AG04449 (cell line): ENCODE measurements at places on chromosomes 13 and 19.

DNA sequence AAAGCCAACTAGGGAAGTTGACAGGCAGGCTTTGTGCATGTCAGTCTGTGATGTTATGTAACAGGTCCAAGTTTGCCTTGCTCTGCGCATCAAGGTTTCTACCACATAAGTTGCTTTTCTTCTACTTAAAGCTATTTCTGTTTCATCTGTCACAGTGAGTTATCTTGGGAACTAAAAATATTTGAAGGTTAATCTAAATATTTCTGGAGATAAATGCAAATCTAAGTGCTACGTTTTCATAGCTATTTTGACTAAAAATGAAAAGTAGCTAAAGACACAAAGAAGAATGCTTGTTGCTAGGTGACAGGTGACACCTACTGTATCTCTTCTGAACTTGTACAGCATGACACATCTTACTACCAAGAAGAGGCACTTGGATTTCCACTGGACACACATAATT is 135.6 kb downstream of the KLF12 start:
- DNase-seq, result no peak

- no peak for DNase-seq
Measured at GRCh38 chr13:68851026-68851425, 1256.6 kb upstream of the ATXN8OS start.

- no peak for DNase-seq
Measured at GRCh38 chr13:22915442-22916082, 265.2 kb upstream of the SGCG start.

GRCh38 chr13:20594280-20594679 is 27.3 kb downstream of the IFT88 start:
- DNase-seq, result no peak

DNA sequence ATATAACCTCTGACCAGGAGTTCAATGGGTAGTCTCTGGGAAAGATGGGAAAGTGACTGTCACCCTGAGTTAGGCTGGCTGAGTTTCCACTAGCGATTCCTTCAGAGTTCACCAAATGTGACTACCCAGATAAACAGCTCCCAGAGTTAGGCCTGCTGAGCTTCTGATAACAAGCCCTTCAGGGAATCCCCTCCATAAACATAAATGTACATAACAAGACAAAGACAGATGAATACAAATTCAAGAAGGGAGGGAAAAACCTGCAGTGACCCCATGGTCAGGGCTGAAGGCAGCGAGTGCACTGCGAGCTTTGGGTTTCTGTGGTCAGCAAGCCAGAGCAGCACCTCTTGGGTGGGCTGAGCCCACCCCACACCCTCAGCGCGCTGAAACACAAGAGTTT is 25.4 kb upstream of the CEACAM4 start:
- no peak for DNase-seq

- no peak for DNase-seq
Measured at GRCh38 chr13:23987331-23987894, 90.1 kb upstream of the C1QTNF9B start.

DNA sequence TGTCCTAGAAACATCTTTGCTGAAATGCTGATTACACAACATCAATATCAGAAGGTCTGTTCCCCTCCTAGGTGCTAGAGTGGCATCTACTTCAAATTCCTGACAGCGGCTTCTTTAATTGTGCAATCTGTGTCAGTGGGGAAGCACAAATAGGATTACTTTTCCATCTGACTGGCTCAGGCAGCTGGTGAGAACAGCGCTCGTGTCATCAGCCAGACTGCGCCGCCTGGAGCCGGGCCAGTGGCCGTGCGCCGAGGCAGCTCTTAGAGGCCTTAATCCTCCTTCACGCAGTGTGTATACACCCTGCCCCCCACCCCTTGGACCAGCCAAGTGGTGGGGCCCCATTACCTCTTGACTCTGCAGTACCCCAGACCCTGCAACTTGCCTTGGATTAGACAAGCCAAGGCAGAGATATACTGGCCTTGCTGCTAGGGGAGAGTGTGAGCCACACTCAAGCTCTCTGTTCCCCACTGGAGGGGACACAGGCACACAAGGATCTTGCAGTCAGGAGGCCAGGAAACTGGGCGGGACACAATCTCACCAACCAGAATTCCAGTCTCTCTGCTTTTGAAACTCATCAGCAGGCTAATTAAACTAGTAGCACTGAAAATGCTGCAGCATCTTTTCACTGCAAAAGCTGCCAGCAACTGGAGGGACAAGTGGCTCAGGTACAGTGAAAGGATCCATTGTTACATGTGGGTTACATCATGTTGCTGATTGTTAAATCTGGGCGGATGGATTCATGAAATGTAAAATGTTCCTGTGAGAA is 48.9 kb upstream of the EPHX3 start:
- no peak for DNase-seq

DNA sequence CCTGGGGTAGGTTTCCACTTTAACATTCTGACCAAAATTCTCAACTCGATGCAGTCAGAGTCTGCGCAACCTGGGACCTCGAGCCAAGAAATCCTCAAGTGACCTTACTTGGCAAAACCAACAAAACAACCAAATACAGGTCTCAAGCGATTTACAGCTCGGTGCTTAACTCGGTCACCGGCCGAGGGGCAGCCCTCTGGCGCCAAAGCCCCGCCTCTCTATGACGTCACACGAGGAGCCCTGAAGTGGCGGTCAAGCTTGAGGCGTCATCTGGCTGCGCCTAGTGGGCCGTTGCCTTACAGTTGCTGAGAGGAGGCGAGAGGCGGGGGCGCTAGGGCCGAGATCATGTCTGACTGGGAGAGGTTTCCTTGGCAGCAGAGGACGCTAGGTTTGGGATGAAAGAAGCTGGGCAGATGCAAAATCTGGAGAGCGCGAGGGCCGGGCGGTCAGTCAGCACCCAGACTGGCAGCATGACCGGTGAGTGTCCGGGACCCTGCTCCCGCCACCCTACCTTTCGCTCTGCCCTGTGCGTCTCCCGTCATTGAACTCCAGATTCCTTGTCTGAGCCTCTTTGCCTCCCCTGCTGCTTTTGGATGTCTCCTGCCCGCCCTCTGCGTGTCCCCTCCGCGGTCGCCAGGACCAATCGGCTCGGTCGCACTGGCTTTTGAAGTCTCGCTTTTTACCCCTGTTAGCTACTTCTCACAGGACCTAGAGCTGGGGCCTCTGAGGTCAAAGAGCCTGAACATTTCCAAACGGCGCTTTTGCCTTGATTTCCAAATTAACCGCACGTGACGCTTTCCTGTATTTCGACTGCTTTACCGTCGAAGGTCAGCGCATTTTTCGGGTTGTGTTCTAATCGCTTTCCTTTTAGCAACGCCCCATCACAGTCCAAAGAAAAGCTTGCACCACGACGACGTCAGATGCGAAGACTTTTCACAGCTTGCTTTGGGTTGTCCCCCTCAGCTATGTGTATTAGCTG is at the start of gene CDADC1:
Gene CDADC1, plus strand, starts transcription at position 283 of the 979 bp plus-strand sequence. Its CDS starts 113 bp downstream, at position 396.
- DNase-seq, result peak; percentile 56

DNA sequence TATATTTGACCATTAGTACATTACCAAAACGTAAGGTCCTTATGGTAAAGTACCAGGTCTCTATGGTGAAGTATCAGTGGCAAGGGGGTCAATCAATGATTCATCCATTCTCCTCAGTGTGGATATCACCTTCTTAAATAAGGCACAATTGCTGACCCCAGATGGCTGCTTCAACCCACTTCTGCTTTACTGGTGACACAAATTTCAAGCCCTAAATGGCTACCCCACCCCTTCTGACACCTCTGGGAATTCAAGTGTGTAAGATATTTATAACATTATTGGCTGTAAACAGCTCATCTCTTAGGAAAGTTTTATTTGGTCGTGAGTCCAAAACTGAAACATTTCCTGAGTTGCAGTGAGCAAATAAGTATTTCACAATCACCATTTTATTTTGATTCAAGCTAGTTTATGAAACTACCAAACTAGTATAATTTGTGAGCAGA is 7.9 kb upstream of the WBP4 start:
- no peak for DNase-seq

DNA sequence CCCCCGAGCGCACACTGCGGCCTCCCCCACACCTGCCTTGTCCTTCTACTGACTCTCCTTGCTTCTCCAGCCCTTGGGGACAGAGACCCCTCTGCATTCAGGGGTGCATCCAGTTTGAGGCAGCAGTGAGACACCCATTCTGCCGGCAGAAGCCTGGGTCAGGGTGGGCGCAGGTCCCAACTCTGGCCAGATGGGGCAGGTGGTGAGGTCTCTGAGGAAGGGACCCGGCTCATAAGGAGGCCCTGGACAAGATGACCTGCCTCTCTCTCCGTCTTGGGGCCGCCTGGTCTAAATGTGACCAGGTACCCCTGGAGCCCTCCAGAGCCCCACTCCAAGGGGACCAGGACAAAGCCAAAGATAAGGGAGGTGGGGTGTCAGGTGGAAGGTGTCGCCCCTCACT is 6.1 kb downstream of the CHERP start:
- DNase-seq, result no peak

- DNase-seq, result no peak
Measured at GRCh38 chr19:30450100-30450499, 77.9 kb downstream of the ZNF536 start.

DNA sequence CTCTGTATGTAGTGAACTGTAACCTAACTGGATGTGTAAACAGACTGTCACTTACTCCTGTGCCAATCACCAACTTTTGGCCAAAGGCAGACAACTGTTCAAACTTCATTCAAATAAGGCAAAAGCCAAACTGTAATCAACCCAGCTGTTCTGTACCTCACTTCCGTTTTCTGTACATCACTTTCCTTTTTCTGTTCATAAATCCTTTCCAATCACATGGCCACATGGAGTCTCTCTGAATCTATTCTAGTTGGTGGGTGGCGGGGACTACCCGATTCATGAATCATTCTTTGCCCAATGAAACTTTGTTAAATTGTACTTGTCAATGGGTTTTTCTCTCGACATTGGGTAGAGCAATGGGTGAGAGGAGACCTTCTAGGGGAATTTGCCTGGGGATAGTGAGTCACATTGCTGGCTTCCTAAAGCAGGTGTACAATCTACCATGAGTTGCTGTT is 178.3 kb upstream of the RFC3 start:
- DNase-seq, result no peak

DNA sequence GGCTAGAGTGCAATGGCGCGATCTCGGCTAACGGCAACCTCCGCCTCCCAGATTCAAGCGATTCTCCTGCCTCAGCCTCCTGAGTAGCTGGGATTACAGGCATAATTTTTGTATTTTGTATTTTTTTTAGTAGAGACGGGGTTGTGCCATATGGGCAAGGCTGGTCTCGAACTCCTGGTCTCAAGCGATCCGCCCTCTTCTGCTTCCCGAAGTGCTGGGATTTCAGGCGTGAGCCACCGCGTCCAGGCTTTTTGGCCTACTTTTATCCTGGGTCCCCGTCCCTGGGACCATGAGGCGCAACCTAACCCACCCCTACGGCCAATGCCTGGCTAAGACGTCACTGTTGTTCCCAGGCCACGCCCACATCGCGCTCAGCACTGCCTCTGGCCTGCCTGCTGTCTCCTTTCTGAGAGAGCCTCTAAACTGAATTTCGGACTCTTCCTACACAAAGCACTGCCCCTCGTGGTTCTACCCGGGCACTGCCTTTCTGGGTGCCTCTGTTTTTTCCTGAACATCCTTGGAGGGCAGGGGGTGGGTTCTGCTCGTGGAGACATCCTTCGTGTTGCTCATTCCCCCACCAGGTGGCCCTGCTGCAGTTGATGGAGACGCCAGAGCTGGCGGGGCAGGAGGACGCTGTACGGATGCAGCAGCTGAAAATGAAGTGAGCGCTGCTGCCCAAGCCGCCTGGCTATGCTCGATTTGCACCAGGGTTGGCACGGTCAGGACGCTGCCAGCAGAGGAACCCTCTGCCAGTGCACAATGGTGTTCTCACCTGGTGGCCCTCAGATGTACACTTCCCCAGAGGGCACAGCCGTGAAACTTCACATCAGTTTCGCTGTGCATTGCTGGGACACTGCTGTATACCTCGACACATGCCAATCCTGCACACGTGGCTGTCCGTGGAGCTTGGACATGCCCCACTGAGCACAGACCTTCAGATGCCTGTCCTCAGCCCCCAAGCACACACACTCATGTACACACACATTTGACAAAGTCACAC is 2.0 kb downstream of the REX1BD start:
- DNase-seq, result no peak

- DNase-seq, result no peak
Measured at GRCh38 chr13:59890054-59890453, 273.7 kb downstream of the DIAPH3 start.

GRCh38 chr19:47897861-47898260 is 11.7 kb upstream of the SULT2A1 start:
- DNase-seq, result no peak

DNA sequence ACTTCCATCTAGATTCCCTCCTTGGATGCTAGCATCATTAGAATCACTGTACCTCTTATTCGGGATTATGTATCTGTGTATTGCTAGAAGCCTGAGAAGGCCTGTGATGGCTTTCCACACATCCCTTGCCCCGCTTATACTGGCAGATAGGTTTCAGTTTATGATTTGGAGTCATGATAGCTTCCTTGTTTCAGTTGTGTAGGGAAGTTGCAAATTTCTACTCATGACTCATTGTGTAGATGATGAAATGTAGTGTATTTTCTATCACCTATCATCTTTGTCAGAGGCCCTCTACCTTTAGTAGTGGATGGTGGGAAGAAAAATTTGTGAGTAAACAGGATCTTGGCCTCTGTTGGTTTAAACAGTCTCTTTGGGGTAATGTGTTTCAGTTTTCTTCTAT is 165.2 kb downstream of the GGACT start:
- DNase-seq, result no peak

- no peak for DNase-seq
Measured at GRCh38 chr19:52351512-52351911, 15.5 kb downstream of the ZNF610 start.

GRCh38 chr19:1166872-1167573 is 7.0 kb downstream of the SBNO2 start:
- DNase-seq, result no peak

DNA sequence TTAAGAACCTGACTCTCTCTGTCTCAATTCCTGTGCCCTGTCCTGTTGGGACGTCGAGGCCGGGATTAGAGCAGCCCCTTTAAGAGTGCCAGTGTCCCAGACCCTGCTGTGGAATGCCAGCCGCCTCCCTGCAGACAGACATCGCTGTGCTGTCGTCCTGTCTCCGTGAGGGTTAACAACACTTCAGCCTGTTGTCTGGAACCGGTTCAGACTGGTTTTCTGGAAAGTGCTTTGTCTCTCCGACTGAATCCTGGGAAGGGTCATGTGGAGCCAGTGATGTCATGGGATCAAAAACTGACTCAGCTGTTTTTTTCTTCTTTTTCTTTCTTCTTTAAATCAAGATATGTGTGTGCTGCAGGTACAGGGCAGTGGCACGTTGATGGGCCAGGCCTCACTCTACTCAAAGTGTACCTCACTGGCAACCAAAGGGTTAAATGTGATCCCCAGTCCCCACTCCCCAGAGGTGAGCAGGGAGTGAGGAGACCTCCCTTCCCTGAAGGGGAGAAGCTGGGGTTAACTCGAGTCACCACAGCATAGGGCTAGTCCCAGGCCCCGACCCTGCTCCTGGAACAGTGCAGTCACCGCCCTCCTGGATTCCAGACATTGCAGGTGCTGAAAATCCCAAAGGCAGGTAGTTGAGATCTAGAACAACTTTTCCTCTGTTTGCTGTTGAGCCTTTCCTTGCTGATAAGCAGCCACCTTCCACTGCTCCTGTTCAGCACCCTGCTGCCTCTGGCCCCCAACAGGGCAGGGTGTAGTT is 50.8 kb downstream of the TSSK6 start:
- no peak for DNase-seq
